ENCODE measurements at places on chromosomes 16 and 17.

DNA sequence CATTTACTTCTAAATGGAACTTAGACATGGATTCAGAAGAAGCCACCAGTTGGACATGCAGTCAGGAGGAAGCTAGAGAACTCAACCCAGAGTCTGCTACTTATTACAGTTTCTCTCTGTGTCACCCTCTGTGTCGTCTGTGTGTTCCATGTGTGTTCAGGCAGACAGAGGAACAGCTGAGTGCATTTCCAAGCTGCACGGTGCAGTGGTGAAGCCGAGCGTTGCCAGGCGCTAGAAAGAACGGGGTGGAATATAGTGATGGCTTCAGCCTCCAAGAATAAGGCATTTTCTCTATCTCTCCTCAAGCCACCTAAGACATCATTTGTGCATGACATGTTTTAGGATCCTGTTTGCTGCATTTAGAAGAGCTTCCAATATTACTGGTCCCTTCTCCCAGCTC, 101.1 kb upstream of the CCL2 start:
- DNase-seq = no peak

DNA sequence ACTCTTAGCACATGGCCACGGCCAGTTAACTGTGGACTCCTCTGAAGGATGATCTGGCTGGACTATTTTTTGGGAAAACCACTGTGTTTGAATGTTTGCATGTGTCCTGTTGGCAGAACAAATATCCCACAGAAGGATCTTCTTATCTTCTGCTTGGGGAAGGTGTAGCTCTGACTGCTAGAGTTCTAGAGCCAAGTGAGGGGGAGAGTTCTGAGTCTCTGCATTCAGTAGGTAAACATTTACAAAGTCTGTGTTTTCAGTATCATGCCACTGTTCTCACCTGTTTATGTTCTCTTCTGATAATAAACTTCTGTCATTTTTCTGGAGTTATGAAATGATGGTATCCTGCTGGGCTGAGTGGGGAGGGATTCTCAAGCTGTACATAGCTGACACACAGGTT, 241.1 kb downstream of the WWOX start:
- DNase-seq = no peak

GRCh38 chr17:20291853-20292252, 175.5 kb downstream of the LGALS9B start:
- DNase-seq = no peak

GRCh38 chr16:72169708-72170107, 2.2 kb downstream of the PMFBP1 start:
- no peak for DNase-seq

DNA sequence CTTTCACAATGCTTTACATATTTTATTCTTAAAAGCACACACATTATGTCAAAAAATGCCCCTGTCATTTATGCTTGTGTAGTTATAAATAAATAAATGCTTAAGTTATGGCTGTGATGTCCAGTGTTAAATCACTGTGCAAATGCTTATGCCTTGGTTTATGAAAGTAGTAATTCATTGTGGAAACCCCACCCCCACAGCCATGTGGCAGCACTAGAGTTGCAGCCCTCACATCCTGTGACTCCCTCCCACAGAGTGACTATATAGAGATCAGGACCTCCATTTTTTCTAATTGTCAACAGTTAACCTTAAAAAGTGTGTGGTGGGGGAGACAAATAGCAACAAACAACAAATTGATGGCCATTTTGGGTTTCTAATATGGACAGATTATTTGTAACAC, 2.4 kb downstream of the SKAP1 start:
- no peak for DNase-seq

- no peak for DNase-seq
Measured at GRCh38 chr17:39069114-39069756, 82.2 kb downstream of the PLXDC1 start.

DNA sequence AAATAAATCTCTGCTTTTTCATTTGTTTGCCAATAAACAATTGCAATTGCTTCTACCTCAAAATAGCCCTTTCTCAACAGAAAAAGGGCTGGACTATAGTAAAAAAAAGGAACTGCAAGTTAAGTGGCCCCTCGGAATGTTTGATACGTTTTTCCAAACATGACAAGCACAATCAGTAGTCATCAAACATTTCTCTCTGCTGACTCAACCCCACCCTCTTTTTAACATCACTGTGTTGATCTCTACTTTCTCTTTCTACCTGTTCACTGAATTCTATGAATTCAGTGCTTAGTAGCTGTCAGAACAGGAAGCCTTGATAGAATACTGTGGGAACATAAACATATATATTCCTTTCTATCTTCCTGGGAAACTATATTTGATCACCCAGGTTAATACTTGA, 116.5 kb upstream of the AXIN2 start:
- DNase-seq = no peak

- DNase-seq = no peak
Measured at GRCh38 chr16:71297341-71297634, 8.1 kb upstream of the CMTR2 start.

DNA sequence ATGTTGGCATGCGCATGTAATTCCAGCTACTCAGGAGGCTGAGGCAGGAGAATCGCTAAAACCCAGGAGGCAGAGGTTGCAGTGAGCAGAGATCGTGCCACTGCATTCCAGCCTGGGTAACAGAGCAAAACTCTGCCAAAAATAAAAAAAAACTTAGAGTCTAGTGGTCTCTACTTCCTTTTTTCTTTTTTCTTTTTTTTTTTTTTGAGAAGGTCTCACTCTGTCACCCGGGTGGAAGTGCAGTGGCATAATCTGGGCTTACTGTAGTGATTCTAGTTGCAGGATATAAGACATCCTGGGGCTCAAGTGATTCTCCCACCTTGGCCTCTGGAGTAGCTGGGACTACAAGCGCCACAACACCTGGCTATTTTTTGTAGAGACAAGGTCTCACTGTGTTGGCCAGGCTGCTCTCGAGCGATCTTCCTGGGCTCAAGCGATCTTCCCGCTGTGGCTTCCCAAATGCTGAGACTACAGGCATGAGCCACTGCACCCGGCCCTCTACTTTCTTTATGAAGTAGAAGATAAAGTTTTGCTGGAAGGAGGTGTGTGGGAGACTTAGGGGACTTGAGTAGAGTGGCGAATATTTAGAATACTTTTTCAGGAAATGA, 47.9 kb upstream of the TAOK1 start:
- no peak for DNase-seq

DNA sequence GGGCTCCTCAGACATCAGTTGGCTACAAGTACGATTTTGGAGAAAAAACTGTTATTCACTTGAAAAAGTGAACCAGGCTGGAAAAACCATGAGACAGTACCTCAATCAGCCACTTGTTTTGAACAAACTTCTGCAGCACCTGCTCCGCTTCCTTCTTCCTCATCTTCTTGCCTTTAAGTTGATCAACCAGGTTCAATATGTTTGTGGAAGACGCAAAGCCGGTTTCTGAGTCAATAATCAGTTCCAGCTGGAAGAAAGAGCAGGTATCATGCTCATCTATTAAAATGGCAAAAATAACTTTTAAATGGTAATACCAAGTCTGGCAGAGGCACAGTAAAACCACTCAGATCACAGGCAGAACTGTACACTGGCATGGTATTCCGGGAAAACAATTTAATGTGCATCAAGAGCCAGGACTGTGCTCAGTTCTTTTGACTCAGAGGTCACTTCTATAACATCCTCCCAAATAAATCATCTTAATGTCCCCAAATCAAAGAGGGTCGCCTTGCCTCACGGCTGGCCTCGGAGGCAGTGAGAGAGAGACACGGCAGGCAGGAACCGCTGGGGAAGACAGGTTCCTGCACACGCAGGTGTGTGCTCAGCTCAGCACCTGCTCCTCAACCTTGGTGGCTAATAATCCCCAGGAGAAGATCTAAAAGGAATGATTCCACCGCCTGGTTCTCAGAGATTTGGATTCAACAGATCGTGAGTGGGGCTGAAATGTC, 29.7 kb downstream of the KDM8 start:
- DNase-seq = no peak

DNA sequence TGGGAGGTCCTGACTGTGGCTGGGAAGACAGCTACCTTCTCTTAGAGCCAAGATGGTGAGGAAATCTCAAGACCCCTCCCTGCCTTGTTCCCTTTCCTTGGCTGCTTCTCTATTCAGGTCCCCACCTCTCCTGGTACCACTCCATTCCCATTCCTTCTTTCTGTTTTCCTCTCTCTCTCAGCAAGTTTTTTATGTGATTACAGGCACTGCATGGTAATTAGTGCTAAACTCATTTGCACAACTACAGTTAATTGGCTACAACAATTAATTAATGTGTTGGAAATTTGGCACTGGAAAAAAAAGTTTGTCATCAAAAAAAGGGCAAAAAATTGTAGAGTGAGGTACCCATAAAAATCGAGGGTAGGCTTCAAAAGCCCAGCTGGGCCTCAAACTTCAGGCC, 45.3 kb downstream of the NEUROD2 start:
- no peak for DNase-seq

GRCh38 chr16:88116121-88116520, 164.9 kb downstream of the BANP start:
- peak; percentile 10 for DNase-seq

DNA sequence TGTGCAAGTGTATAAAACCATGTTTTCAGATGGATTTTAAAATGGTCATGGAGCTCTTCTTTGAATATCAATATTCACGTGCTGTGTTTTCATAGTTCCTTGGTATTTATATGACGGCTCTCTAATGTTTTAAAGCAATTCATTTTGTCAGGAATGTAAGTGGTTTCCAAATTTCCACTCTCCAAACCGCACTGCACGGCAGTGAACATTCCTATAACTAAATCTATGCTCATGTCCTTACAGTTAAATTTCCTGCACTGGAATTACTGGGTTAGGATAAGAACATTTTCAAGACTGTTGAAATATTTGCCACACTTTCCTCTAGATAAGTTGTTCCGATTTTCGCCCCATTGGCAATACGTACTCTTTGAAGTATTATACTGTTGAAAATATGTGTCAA, 398.9 kb downstream of the PMP22 start:
- DNase-seq = no peak

DNA sequence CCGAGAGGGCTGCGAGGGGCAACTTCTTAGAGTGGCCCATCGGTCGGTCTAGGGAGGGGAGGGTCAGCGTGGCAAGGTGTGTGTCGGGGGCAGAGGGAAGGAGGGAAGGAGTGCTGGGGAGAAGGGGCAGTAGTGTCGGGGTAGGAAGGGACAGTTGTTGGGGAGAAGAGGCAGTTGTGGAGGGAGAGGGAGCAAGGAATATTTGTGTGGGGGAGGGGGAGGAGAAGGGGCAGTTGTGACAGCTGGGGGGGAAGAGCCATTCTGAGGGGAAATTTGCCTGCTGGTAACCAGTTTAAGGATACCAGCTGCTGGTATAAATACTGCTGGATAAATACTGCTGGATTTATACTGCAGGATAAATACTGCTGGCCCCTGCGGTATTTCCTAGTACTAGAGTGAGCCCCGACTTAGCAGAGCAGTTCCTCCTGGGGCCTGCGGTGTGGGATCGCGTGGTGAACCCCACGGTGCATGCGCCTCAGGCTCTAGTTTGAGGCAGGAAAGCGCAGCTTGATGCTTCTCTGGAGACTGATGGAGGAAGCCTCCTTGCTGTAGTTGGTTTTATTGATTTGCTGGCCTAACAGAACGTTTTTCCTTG, 309 bp downstream of the DNAH2 start:
- DNase-seq = no peak

DNA sequence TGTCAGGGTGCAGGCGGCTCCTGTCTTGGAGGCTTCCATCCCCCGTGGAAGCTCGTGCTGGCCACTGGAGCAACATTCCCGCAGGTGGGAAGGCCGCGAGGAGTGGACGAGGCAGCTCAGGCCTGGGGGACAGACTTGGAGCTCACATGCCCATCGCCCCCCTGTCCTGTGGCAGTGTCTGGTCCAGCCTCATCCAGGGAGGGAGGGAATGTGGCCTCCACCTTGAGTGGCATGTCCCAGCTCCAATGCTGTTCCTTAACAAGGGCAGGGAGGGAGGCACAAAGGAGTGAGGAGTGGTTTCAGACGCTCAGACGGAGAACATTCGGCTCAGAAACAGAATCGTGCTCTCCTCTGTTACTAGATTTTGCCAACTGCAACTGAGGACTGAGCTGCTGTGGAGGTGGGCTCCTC, 159.4 kb upstream of the CHMP6 start:
- DNase-seq = no peak

DNA sequence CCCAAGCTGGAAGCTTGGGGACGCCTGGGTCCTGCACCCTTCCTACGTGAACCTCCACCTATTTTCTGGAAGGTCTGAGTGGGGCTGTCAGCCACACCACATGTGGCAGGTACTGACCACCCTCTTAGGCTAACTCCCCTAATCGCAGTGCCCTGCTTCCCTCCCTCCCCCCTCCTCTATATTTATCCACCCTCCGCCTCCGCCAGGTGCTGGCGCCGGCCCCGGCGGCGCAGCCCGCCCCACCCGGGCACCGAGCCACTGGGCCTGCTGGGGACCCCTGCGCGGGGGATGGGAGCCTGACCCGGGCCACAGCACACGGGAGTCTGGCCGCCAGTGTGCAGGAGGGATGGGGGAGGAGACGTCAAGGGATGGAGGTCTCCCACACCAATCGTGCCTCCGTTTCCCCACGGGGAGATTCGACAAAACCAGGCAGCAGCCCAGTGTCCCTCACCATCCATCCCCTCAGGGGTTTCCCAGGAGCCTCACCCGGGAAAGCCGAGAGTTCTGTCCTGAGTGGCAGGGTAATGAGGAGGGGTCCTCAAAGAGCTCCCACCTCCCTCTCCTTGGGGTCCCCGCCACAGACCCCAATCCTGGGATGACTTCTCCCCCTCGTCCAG, 1.3 kb downstream of the PLEKHH3 start:
- DNase-seq = peak; percentile 84

- no peak for DNase-seq
Measured at GRCh38 chr16:84418056-84418849, 49.9 kb downstream of the ATP2C2 start.

GRCh38 chr16:1458336-1458976, 14.1 kb upstream of the CCDC154 start:
- no peak for DNase-seq

GRCh38 chr16:46871597-46871996, 12.6 kb upstream of the GPT2 start:
- DNase-seq = no peak

DNA sequence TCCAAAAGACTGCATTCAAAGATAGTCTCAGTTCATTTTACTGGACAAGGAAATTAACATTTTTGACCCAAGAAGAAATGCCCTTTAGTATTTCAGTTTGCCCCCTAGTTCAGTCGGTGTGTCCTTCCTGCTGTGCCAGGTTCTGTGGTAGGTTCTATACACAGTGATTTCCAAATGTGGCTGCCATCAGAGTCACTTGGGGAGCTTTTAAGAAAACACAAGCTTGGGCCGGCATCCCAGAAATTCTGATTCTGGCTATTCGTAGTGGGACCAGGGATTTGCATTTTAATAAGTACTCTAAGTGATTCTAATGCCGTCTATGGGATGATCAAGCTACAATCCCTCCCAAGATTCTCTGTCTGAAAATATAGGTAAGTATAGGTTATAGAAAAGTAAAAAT, 10.2 kb downstream of the RSPRY1 start:
- DNase-seq = no peak

GRCh38 chr17:63086483-63087185, 120.6 kb downstream of the TANC2 start:
- no peak for DNase-seq

All from left ventricle myocardium superior (tissue), 1 donor.